ENCODE measurements at places on chromosomes 11 and 22. TPM values are rescaled to one million over a fixed set of nuclear protein-coding genes. Genes with fewer than 3 reads are reported as not detected.

GRCh38 chr11:367956-368413 is 1.3 kb upstream of the B4GALNT4 start:
- DNase-seq = no peak

DNA sequence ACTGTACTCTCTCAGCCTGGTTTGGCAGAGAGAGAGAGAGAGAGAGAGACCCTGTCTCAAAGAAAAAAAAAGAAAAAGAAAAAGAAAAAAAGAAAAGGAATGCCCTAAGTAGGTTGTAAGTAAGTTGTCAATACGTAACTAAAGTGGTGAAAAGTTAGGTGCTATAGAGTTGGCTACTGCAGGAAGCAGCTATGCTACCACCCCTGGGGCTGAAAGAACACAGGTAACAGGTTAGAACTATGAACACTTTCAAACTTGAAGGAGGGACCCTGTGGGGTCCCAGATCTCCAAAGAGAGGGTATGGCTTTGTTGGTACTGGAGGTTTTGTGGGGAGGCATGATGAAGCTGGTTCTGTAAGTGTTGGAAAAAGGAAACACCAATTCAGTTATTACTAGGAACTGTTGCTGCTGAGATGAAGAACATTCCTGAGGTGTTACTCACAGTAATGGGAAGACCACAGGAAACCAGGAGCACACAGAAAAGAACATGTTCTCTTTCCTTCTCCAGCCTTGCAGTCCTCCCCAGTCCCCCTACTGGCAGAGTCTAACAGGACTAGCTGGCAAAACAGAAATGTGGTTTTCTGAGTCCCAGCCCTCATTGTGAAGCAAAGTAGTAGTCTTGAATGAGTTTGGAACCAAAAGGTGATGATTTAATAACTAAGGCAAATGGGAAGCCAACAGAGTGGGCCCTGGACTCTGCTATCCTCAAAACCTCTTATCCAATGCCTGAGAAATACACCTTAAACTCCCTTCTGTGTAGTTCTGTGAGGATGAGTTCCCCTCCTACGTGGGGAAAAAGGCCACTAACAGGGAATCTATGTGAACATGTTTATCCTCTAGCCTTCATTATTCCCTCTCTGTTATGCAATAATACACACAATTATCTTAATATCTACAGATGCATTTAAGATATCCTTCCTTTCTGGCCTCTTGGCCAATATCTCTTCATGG is 427.0 kb upstream of the DDI1 start:
- no peak for DNase-seq

DNA sequence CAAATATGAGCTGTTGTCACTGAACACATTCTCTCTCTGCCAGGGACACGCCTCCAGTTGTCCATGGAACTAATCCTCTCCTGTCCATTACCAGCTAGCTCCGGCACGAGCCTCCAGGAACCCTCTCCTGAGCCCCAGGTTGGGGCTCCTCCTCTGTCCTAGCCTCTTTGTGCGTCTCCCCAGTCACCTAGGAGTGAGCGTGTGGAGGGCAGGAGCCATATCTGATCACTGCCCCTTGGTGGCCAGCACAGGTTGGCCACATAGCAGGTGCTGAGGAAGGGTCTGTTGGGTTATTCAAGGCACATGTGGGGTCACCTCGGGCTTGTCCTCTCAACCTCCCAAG is 2.5 kb downstream of the SYVN1 start:
- DNase-seq = no peak

DNA sequence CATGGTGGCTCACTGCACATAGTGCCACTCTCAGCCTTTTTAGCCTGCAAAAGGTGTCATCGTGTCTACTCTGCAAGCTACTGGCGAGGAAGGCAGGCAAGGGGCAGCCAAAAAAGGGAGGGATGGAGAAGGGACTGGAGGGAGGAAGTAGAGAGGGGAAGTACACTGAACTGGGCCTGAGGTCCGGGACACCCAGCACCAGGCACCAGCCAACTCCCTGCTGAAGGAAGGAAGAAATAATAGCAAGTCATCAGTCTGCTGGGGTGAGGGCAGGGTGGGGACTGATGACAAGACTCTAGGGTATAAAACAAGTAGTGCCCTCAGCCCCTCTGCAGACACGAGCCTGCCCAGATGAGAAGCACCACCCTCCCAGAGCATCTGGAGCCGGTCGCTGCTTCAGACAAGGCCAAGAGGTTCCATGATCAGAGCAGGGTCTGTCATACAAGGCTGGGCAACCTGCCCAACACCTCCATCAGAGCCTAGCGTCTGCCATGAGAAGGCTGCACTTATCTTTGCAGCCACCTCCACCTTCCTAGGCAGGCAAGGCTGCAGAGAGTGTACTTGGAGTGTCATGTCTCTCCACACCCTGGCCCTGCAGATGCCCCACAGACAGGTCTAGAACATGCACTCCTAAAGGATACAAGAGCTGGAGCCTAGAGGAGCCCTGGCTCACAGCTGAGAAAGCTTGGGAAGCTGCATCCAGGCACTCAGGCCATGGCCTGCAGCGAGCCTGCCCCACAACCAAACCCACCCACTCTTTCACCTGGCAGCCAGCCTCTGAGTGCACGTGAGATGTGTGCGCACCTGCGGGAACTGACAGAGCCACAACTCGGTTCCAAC is 9.0 kb upstream of the COMT start:
- no peak for DNase-seq

EED gene
- 50.1 TPM for total RNA-seq

OR4S1 gene
- total RNA-seq = not detected

ATM gene
- total RNA-seq = 84.3 TPM

RDX gene
- total RNA-seq = 53.9 TPM
